ENCODE measurements at places on chromosomes 5 and 9.

- DNase-seq, result no peak
Measured at GRCh38 chr5:134059758-134060495, 54.6 kb upstream of the TCF7 start.

DNA sequence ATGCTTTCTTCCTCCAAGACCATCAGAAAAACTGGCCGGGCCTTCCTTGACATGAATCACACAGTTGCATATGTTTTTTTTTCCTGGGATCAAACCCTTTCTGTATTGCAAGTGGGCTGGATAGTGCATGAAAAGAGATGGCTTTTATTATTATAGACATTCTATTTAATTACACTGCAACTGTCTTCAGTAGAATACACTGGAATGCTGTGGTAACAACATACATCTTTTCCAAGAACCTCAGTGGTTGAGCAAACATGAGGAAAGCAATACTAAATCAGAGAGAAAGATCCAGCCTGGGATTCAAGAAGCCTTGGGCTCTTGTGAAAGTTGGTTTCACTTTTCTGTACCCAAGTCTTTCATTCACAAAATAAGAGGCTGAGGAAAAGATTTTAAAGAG is 193.0 kb downstream of the DMAC1 start:
- DNase-seq, result no peak

DNA sequence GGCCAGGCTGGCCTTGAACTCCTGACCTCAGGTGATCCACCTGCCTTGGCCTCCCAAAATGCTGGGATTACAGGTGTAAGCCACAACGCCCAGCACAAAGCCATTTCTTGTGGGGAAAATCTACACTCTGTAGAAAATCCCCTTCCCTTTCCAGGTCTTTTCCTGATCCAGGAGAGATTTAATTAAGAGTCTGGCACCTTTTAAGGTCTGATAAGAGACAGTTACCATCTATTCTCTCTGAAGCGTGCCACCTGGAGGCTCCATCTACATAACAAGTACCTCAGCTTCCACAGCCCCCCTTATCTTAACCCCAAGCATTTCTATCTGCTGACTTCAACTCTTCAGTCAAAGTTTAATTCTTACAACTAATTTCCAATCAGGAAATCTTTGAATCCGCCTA is 71.4 kb upstream of the CDK20 start:
- DNase-seq, result no peak

DNA sequence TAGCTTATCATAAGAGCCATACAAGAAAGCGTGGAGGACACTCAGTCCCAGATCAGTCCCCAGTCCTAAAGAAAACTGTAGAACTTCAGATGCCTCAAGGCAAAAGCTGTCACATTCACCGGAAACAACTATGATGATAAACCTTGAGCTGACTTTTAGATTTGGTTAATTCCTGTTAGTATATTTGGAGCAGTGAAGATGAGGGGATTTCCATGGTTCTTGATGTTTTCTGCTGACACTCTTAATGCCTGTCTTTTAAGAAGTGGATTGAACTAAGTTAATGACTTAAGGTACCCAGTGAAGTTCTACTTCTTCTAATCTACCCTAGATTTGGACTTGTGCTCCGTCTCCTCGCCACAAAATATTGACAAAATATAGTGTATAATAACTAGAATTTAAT is 355.0 kb downstream of the EBF1 start:
- no peak for DNase-seq

DNA sequence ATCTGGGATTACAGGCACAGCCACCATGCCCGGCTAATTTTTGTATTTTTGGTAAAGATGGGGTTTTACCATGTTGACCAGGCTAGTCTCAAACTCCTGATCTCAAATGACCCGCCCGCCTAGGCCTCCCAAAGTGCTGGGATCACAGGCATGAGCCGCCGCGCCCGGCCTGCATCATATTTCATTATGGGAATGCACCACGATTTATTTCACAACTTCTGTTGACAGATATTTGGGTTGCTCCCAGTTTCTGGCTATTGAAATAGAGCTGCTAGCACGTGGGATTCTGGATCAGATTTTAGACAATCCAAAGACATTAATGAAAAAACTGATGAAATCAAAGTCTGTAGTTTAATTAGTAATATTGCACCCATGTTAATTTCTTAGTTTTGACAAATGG is 48.4 kb upstream of the FUBP3 start:
- DNase-seq, result no peak

DNA sequence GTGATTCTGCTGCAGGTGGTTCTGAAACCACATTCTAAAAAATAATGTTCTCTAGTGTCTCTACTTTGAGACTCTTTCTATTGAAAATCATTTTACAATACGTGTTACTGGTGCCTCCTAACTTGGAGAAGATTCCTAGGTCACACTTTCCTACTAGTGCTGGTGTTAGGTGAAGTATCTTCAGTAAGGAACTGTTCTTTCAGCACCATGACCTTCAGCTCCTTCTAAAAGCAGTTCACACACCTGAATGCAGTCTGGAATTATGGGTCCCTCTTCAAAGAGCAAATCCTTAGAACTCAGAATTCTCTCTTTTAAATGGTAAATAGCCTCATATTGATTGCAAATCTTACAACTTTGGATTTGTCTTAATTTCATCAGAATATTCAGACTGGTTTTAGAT is 10.6 kb upstream of the DPYSL3 start:
- DNase-seq, result no peak

DNA sequence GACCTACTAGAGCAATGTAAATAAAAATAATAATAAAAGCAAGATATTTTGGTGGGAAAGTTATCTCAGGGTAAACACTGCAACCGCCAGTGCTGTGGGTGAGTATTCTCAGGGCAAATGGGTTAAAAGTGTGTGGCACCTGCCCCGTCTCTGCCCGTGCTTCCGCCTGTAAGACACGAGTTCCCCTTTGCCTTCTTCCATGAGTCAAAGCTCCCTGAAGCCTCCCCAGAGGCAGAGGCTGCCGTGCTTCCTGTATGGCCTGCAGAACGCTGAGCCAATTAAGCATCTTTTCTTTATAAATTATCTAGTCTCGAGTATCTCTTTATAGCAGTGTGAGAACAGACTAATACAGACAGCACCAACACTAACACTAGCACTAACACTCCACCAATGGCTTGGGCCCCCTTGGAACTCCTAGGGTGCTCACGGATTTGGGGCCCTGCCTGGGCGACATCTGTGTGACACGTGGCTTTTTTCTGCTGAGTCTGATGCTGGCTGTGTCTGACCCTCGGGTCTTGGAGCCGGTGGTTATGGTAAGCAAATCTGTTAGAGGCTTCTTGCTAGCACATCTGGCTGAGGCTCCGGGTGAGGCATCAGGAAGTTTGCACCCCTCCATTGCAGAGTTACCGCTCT is 10.6 kb downstream of the PLEKHG4B start:
- no peak for DNase-seq

Measured in effector memory CD4-positive, alpha-beta T cell (primary cell).